ENCODE measurements at places on chromosomes 16 and 17.

- DNase-seq = no peak
Measured at GRCh38 chr17:2710071-2710802, 1.3 kb downstream of the CLUH start.

GRCh38 chr17:75756451-75757085 is 8.4 kb downstream of the GALK1 start:
- no peak for DNase-seq

DNA sequence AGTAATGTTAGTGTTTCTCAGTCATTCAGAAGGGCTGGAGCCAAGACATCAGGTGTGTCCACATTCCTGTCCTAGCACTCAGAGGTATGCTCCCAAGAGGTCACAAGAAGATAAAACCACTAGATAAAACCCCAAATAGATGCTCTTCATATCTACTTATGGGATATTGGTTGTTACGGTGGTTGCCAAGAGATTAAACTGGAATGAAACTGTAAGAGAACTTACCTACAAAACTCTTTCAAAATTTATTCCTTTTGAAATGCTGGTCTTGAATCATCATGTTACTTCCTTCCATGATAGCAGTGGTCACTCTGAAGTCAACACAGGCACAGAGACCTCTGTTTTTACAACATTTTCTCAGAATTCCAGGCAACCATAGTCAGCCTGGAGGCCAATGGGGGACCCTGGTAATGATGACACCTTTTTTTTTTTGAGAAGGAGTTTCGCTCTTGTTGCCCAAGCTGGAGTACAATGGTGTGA is 122.4 kb upstream of the WSCD1 start:
- no peak for DNase-seq

DNA sequence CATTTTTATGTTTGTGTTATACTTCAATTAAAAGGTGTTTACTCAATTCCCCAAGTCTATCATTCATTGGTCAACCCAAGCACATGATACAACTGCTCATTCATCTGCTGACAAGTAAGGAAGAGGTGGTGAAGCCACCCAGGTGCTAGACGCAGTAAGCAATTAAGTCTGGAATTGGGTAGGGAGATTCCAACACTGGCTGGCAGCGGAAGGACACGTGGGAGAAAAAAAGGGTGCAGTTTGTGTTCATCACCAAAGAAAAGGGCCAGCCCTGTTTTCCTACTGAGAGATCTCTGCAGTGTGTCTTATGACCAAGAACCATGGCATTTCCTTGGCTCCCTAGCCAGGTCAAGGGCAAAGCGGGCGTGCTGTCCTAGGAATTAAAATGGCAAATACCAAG is 11.8 kb upstream of the ZNF23 start:
- DNase-seq = no peak

- no peak for DNase-seq
Measured at GRCh38 chr17:73157521-73157890, 7.3 kb upstream of the SSTR2 start.

DNA sequence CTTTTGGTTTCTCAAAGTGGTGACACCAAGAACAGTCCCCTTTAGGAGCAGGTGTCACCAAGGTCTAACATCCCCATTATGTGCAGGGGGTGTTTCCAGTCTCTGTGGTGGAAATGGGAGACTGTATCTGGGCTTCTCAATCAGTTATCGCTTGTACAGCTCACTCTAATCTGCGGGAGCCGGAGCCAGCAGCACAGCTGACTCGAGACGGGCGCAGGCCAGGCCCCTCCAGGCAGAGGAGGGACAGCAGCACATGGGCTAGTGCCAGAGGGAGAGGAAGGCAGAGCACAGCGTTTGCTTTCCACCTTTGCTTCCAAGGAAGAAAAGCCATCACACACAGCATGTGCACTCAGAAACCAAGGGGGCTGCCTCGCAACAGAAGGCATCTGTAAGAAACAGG is 91.2 kb upstream of the CREBBP start:
- no peak for DNase-seq

- no peak for DNase-seq
Measured at GRCh38 chr16:68420366-68420942, 27.9 kb downstream of the SMPD3 start.

- DNase-seq = no peak
Measured at GRCh38 chr17:40361063-40361924, 3.2 kb downstream of the GJD3 start.

GRCh38 chr17:17675416-17675815 is 5.8 kb upstream of the RAI1 start:
- DNase-seq = no peak

DNA sequence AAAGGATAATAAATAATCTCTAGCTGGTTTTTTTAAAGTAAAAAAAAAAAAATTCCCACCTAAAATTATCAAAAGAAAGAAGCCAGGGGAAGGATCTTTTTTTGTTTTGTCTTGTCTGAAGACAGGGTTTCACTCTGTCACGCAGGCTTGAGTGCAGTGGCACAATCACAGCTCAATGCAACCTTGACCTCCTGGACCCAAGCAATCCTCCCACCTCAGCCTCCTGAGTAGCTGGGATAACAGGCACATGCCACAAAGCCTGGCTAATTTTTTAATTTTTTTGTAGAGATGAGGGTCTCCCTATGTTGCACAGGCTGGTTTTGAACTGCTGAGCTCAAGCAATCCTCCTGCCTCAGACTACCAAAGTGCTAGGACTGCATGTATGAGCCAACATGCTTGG is 78.4 kb upstream of the STAC2 start:
- DNase-seq = no peak

DNA sequence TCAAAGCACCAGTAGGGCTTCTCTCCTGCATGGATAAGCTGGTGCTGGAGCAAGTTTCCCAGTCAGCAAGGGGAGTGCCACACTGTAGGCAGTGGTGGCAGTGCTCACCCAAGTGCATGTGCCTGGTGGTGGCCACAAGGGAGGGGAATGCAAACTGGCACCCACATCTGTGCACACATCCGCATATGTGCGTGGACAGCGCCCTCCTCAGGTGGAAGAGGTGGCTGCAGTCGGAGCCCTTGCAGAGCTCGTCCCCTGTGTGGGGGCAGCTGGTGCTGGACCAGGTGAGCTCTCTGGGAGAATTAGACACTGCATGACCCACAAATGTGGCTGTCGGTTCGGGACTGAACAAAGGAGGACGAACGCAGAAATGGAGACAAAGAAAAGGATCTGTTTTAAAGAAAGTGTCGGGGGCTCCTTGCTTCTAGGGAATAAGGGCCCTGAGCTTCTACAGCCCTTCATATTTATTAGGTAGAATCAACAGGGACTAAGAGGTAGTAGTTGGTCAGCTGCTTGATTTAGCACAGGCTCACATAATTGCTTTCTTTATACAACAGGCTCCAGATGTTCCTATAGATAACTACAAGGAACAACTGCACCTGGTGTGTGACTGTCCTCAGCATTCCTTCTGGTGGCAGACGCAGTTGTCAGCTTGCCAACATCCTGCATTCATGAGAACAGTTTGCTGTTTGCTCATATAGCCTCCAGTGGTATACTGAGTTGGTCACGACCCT is 5.3 kb upstream of the ZNF689 start:
- DNase-seq = no peak

DNA sequence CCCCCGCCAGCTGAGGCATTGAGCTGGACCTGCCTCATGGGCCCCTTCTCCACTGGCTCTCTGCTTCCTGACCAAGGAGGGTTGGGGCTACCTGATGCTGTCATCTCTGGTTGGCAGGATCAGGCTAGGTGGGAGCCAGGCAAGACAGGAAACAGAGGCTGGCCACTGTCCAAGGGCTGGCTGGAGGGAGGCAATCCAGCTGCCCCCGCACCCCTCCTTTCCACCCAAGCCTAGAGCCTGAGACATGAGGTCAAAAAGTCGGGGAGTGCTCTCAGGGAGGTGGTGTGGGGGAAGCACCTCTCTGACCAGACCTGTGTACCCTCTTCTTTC is 14.5 kb downstream of the NGFR start:
- no peak for DNase-seq

DNA sequence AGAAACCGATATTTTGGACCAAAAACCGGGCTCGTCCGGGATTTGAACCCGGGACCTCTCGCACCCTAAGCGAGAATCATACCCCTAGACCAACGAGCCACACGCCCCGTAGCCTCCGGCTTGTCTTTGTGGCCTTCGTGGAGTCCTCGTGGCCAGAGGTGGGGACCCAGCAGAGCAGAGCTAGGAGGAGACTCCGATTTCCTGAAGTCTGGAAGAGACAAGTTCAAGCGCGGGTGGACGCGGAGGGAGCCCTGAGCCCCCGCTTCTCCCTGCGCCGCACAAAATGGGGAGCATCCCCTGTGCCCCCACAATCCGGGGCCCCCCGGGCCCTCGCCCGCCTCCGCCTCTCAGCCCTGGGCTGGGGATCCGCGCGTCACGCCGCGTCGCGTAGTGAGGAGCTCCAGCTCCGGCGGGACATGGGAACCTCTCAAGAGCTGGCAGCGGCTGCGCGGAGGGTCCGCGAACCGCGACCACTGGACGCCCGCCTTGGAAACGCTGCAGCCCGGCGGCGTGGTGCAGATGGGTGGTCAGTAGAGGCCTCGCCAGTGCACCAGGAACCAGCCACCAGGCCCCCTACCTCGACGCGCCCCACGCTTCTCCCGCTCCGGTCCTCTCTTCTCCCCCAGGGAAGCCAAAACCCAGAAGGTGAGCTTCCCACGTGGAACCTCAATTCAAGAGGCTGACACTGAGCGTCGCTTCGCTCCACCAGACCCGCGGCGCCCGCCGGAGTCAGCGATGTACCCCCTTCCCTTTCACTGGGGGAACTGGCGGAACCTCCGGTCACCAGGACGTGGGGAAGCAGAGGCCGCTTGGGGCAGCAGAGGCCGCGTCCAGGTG is 5.2 kb upstream of the OR1F1 start:
- DNase-seq = no peak

DNA sequence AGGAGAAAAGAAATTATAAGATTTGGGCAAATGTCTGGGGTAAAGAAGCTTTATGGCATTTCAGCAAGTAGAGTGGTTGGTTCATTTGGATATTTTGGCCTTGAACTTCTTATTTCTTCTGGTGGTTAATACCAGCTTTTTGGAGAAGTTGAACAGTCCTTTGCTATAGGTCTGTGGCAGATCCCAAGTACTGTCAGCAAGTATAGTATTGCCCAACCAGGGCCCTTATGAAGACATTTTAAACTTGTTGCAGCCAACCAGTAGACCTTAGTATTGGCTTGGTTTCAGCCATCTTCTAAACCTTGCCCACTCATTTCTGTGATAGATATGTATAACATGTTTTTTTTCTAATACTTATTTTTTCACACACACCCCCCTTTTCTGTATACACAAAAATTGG is 2.2 kb downstream of the SP2 start:
- DNase-seq = no peak

- DNase-seq = no peak
Measured at GRCh38 chr16:81505011-81505661, 60.5 kb downstream of the CMIP start.

GRCh38 chr17:50952889-50953288 is 86.7 kb upstream of the TOB1 start:
- DNase-seq = no peak

DNA sequence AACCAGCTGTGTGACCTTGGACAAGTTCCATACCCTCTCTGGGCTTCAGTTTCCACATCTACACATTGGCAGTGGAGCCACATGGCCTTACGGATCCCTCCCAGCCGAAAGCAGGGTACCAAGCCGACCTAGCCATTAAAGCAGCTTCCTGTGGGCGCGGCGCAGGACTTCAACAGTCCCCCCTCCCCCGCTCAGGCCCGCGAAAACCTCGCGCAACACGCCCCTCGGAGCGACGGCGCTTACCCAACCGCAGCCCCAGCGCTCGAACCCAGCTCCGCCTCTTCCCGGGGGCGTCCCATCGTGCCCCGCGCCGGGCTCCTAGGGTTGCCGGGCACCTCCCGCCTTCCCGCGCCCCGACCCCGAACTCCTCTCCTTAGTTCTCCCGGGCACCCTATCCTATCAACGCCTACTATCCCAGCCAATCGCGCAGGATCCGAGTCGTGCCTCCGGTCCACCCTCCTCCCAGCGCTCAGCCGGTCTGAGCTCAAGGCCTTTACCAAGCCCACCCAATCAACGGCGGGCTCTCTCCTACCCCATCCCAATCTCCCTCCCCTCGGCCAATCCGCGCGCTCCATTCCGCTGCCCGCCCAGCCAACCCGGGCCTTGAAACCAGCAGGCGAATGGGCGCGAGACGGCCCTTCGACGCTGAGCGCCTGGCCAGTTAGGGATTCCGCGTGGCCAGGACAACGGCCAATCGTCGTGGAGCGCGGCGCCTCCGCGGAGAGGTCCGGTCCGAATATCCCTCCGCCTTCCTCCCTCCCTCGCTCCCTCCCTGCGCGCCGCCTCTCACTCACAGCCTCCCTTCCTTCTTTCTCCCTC is at the start of gene KPNB1:
KPNB1 (plus strand) TSS at position 767 of the 819 bp plus-strand sequence. CDS start 326 bp downstream, outside the sequence.
- peak; percentile 90 for DNase-seq

DNA sequence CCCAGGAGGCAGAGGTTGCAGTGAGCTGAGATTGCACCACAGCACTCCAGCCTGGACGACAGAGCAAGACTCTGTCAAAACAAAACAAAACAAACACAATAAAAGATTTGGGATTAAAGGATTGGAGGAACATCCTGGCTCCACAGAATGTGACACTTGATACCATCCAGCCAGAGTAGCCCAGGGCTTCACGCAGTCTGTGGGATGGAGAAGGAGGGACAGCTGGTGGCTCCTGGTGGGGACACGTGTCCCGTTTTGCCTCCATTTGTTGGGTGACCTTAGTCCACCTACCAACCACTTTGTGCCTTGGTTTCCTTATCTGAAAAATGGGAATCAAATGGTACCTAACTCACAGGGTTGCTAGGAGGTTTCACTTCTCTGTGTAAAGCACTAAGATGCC is 12.4 kb upstream of the CYB561 start:
- DNase-seq = no peak

DNA sequence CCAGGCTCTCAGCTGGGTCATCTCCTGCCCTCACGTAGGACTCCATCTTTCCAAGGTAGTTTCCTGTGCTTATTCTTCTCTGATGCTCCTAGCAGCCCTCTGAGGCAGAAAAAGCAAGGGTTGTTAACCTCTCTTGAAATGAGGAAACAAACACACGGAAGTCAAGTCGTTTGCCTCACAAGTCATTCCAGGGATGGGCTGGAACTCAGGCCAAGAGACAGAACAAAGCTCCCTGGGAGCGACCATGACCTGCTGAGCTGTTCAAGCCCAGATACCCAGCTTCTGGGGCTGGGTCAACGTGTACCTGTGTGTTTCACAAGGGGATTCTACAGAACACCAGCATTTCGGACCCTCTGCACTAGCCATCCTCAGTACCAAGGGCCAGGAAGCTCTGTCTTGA is 28.1 kb downstream of the SRL start:
- no peak for DNase-seq

- no peak for DNase-seq
Measured at GRCh38 chr16:63287401-63287800, 1251.2 kb upstream of the CDH8 start.

DNA sequence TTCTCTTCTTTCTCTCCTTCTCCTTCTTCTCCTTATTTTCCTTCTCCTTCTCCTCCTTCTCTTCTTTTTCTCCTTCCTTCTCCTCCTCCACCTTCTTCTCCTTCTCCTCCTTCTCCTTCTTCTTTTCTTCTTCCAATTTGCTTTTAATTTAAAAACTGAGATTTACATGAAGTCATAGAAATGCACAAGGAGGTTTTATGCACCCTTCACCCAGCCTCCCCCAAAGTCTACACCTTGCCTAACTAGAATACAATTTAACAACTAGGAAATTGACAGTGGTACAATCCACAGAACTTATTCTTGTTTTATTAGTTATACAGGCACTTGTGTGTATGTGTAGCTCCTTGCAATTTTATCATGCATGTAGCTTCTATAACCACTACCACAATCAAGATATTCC is 826.7 kb downstream of the KCNJ2 start:
- DNase-seq = no peak

GRCh38 chr16:8943966-8944759 is 19.5 kb downstream of the USP7 start:
- no peak for DNase-seq

- DNase-seq = no peak
Measured at GRCh38 chr17:31564883-31565301, 173.4 kb downstream of the RAB11FIP4 start.

- DNase-seq = no peak
Measured at GRCh38 chr17:79740413-79740812, 9.7 kb downstream of the ENPP7 start.
